ENCODE measurements at places on chromosomes 12 and 14.

DNA sequence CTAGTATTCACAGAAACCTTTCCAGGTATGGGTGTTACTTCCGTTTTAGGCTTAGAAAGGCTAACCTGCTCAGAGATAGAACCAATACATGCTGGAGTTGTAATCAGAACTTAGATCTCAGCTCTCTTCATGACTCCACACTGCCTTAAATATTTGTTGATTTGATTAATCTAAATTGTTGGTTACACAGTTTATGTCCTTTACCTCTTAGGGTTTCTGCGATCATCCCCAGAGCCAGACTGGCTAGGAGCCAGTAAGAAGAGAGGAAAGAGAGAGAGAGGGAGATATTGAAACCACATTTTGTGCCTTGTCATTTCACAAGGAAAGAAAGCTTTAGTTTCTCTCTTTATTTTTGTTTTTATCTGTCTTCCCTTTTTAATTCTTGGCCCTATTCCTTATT, 16.8 kb upstream of the MGP start:
- DNase-seq: no peak

GRCh38 chr14:82854901-82855300, 1321.2 kb upstream of the SEL1L start:
- no peak for DNase-seq

GRCh38 chr14:71086567-71086966, 179.3 kb downstream of the PCNX1 start:
- DNase-seq: no peak

GRCh38 chr12:85642288-85642687, 193.9 kb downstream of the RASSF9 start:
- DNase-seq: no peak

DNA sequence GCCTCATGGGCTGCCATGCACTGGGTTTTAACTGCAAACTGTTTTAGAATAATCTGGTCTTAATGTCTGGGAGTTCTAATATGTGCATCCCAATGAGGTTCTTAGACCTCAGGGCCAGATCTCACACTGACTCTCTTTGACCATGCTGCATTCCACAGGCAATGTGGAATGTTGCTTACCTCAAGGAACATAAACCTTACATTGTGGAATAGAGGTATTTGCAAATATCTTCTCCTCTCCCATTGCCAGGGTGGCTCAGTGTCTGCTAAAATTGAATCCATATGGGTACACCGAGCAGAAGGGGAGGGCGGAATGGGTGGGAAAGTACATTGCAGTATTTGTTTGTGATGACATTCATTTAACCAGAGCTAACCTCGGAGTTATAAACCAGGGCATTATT, 78.6 kb downstream of the CHST11 start:
- no peak for DNase-seq

- DNase-seq: peak; percentile 86
These were observed 874 bp downstream of the CDC42BPB start for GRCh38 chr14:103056322-103057027.

GRCh38 chr14:23300687-23301223, 1.9 kb downstream of the PPP1R3E start:
- DNase-seq: peak; percentile 28

GRCh38 chr14:57169901-57170300, 98.8 kb downstream of the EXOC5 start:
- no peak for DNase-seq

GRCh38 chr12:65795453-65795852, 28.8 kb upstream of the HMGA2 start:
- no peak for DNase-seq

GRCh38 chr12:106903241-106903945, 52.3 kb upstream of the TMEM263 start:
- DNase-seq: peak; percentile 49

DNA sequence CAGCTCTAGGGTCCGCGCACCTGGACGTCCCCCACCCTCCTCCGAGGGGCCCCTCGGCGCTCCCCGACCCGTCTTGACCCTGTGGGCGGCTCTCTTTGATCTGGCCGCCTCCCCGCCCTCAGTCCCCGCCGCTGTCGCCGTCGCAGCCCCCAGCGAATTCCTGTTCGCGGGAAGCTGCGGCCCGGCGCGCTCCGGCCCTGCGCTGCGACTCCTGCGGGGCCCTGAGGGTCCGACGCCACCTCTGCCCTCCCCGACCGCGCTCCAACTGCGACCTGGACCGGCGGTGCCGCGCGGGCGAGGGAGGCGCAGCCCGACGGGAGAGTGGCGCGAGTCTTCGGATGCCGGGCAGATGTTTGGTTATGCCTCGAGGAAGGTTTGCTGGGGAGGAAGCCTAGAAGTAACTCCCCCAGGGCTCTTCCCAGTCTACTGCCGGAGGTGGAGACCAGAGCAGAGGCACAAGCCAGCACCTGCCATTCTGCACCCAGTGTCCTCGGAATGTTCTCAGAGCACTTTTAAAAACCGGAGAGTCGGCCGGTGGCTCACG, 440 bp upstream of the ISM2 start:
- no peak for DNase-seq

- no peak for DNase-seq
These were observed 79.1 kb upstream of the ATP2B1 start for GRCh38 chr12:89787763-89788162.

DNA sequence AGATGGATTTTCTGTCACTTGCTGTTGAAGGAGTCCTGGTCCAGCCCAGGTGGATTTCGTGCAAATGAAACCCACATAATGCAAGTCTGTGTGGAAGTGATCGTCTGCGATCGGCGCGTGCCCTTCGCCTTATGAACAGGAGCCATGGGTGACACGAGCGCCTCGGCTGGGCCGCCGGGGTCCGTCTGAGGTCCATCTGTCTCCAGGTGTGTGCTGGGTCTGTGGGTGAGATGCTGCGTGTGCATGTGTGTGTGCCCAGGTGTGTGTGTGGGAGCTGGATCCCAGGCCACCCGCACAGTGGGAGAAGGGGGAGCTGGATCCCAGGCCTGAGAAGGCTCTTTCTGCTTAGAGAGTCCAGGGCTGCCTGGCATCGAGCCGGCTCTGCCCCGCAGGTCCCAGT, 53.8 kb downstream of the GALNT9 start:
- no peak for DNase-seq

DNA sequence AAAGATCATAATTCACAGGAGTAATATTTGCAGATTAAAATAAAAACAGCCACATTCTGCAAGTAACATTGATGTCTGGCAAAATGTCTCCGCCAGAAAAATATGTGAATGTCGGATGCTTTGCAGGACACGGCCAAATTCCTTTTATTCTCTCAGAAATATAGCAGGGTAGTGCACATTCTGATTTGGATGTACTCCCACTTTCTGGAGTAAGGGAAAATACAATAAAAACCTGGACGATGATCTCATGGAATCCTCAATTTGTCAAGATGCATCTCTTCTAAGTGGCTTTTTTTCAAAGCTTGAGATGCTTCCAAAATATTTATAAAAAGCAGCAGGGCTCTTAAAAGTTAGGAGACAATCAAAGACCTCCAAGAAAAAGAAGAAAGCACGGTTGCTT, 133.3 kb downstream of the TBX5 start:
- no peak for DNase-seq

DNA sequence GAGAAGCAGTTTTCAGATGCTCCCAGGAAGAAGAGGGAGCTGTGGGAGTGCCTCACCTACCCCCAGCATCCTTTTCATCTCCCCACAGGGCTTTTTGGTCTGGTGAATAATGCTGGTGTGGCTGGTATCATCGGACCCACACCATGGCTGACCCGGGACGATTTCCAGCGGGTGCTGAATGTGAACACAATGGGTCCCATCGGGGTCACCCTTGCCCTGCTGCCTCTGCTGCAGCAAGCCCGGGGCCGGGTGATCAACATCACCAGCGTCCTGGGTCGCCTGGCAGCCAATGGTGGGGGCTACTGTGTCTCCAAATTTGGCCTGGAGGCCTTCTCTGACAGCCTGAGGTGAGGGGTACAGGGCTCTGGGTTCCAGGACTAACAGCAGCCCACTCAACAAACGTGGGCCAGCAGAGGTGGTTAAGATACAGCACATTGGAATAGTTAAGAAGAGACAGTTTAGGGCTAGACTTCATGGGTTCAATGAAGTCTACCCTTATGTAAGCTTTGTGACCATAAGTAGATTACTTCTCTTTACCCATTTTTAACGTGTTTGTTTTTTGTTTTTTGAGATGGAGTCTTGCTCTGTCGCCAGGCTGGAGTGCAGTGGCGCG, 1.5 kb downstream of the RDH5 start:
- no peak for DNase-seq

DNA sequence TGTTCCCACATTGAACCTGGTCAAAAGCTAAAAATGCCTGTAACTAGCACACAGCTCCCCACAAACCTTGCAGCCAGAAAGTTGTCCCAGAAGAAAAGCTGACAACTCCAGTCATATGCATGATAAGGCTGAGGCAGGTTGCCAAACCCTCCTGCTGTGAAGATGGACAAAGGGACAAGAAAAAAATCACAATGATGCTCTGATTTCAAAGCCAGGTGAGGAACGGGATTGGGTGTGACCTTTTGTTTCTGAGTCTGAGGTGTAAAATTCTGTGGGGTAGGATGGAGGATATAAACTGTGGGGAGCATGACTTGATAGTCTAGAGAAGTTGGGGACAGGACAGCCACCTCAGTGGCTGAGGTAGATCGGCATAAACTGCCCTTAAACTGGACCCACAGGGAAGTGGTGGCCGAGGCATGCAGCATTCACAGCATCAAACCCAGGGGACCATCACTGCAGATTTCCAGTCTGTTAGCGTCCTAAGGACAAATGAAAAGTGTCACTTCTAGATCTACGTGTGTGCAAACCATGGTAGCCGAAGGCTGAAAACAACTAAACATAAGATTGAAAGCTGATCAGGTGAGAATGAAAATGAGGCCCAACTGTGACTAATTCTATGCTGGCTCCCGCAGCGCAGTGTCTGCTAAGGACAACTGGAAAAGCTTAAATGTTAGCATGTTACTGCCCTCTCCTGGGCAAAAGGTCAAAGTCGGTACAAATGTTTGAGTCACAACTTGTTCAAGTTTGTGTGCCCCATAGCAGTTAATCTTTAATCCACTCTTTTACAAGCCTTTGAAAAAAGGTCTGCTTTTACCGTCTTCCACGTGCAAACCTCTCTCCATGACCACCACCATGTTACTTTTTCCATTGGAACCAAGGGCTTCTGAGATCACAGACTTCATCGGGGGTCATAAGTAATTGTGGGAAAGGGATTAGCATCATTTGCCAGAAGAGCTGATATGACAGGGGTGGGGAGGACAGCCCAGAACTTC, 39.8 kb downstream of the GRIN2B start:
- peak; percentile 48 for DNase-seq

GRCh38 chr14:64238631-64239030, 55.5 kb downstream of the ESR2 start:
- DNase-seq: no peak

GRCh38 chr12:59742841-59743240, 147.0 kb downstream of the SLC16A7 start:
- no peak for DNase-seq

- DNase-seq: no peak
These were observed 261.7 kb downstream of the NEDD1 start for GRCh38 chr12:97168804-97169203.

DNA sequence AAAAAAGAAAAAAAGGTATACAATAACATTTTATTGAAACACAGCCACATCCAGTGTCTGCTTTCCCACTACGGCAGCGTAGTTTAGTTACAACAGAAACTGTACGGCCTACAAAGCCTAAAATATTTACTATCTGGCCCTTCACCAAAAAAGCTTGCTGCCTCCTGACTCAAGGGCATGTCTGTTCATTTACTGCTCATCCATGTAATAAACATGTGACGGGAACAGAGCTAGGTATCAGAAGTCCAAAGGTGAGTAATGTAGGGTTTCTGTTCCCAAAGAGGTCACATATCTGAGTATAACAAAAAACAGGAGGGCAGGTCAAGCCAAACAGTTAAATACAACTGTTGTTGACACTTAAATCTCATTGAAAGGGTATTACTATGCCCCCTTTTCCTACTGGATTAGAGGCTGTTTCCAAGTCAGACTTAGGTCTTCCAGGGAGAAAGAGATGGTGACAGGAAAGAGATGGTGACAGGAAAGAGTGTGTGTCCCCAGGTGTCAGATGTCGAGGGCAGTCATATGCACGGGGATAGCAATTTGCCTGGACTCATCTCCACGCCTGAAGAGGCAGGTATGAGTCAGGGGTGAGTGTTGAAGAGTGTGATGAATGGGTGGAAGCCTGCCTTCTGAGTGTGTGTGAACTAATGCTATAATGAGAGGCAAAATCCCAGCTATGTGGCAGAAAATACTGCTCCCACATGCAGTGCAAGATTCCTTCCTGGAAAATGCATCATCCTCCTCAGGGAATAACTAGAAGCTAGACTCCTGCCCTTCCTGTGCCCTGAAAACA, 77.7 kb downstream of the MAP3K9 start:
- DNase-seq: no peak

GRCh38 chr12:57846285-57846576, 298 bp downstream of the CTDSP2 start:
- DNase-seq: no peak

- peak; percentile 46 for DNase-seq
These were observed 76.6 kb downstream of the SSPN start for GRCh38 chr12:26271889-26272492.

GRCh38 chr12:48156652-48157017, 680 bp downstream of the ASB8 start:
- no peak for DNase-seq

DNA sequence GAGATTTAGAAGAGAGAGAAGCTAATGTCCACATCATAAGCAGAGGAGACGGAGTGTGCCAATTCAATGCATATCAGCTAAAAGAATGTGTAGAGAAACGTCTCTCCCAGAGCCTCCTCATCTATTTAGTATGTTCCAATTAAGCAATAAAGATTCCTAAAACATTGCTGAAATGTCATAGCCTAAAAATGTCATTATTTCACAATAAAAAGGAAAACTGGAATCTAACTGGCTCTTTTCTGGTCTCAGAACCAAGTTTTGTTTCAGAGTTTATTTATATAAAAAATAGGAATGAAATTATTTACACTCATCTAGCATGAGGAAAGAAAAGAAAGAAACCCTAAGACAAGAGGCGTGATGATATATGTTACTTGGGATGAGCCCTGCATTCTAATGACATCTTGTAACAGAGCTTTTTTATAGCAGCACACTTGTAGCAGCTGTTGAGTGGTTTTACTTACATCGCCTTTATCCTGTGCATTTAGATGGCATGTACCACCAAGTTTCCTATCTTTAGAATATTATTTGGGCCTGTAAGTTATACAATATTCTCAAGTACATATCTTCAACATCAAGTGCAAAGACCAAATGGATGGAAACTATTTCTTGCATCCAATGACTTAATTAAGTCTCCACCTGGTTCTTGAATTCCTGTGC, 266.3 kb upstream of the PRKD1 start:
- DNase-seq: no peak

DNA sequence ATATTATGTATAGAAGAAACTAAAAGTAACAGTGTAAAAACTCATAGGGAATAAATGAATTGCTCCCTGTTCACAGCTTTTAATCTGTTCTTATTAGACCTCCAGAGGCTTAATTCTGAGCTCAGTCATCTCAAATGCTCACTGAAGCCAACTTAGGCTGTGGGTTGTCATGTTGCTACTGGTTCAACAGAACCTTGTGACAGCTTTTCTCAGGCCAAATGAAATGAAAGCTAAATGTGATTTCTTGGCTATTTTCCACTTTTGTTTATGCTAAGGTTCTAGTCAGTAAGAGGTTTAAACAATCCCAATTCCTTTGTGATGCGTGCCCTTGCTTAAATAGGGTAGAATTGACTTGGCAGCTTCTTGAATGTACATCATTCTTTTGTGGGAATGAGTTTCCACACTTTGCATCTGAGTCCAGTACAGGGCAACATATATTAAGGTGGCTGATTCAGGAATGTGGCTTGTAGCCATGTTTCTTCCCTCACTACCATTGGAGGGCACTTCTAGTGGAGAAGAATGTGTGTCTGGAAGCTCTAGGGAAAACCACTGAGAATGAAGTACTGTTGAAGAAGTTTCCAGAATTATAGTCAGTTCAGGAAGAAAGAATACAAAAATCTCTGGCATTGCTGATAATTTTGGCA, 156.4 kb downstream of the NEDD1 start:
- no peak for DNase-seq
